ENCODE measurements at places on chromosomes 5 and 9.

DNA sequence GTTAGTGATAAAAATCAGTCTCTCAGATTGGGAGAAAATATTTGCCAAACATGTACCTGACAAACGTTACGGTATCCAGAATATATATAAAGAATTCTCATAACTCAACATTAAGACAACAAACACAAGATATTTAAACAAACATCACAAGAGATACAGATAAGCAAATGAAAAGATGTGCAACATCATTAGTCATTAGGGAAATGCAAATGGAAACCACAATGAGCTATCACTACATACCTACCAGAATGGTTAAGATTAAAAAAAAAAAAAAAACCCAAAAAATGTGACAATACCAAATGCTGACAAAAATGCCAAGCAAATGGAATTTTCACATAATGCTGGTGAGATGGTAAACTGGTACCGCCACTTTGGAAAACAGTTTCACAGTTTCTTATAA, 15.4 kb downstream of the CERT1 start:
- no peak for DNase-seq

DNA sequence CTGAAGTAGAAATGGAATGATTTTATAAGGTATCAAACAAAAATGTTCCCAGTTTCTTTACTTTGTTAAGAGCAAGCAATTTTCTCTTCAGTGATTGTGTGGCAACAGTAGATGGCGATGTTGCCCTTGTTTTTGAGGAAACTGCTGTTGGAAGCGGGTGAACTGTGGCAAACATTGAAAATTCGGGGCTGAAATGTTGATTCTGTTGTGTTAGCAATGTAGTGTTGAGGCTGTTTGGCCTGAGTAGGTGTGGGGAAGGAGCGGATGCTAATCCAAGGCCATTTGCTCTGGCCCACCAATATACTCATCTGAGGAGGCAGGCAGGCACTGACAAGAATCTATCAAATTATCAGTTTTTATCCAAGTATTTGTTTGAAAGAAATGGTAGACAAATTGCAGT, 129.8 kb downstream of the SLC12A2 start:
- peak; percentile 45 for DNase-seq

DNA sequence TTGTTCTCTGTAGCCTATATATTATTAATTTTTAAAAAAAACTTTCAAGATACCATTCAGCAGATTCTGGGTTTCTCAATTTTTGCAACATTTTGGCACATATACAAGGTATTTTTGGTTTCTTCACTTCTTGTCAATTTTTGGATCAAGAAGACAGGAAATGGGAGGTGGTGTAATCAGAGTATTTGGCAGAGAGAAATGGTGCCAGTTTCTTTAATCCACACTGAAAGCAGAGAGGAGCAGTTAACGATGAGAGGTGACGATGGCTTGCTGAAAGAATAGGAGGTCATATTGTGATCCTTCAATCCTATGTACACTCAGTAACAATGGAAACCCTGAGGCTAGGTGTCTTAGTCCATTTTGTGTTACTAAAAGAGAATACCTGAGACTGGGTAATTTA, 16.4 kb downstream of the NNT start:
- no peak for DNase-seq

- DNase-seq = no peak
Measured at GRCh38 chr9:83625178-83625577, 2.2 kb downstream of the IDNK start.

DNA sequence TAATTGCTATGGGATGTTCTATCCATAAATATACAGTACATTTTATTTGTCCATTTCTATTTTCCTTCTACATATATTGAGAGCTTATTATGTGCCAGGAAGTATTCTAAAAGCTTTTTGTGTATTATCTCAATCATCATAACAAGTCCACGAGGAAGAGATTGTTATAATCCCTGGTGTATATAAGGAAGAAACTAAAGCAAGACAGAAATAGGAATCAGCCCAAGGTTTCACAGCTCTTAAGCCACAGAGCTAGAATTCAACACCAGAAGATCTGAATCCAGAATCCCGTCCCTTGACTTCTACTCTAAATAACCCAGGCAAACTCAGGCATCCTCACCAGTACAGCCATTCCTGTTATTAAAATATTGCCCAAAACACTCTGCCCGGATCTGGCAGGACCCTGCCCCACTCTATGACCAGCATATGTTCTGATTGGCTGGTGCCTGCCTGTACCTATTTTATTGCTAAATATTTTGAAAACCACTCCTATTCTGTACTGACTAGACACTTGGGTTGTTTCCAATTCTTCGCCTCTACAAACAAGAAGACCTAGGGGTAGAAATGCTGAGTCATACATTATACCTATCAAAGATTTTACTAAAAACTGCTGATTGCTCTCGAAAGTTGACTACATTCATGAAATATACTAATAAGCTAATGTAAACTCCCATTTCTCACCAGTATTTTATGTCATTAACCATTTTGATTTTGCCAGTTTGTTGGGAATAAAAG, 297.4 kb downstream of the ENC1 start:
- DNase-seq = no peak

DNA sequence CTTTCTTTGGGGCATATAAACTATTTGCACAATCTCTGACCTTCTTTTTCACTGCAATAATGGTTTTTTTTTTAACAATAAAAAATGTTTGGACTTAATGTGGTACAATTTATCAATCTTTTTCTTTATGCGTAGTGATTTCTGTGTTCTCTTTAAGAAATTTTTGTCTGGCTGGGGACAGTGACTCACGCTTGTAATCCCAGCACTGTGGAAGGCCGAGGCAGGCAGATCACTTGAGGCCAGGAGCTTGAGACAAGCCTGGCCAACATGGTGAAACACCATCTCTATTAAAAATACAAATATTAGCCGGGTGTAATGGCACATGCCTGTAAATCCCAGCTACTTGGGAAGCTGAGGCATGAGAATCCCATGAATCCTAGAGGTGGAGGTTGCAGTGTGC, 72.3 kb downstream of the STK32A start:
- no peak for DNase-seq

DNA sequence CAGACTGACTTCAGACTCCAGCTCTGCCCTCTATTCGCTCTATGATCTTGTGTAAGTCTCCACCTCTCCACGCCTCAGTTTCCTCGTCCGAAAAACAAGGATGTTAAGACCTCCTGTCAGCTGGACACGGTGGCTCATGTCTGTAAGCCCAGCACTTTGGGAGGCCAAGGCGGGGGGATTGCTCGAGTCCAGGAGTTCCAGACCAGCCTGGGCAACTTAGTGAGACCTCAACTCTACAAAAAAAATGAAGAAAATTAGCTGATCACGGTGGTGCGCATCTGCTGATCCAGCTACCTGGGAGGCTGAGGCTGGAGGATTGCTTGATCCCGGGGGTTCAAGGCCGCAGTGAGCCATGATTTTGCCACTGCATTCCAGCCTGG, 36.6 kb upstream of the GABRP start:
- DNase-seq = no peak

- no peak for DNase-seq
Measured at GRCh38 chr5:69502767-69503488, 10.3 kb downstream of the OCLN start.

DNA sequence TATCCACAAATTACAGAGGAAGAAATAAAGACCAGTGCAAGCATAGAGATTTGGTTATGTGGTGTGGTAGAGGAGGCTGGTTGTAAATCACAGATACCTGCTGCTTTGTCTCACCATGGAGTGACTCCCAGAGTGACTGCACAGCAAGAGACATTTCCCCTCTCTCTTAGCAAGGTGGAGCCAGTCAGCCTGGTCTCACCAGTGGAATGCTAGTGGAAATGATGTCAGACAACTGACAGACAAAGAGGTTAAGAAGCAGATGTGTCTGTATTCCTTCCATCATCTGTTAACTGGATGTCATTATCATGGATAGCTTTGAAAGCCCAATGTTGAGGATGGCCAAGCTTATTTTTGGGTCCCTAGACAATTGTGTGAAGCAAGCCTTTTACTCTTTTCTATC, 509.4 kb upstream of the SEMA6A start:
- no peak for DNase-seq

DNA sequence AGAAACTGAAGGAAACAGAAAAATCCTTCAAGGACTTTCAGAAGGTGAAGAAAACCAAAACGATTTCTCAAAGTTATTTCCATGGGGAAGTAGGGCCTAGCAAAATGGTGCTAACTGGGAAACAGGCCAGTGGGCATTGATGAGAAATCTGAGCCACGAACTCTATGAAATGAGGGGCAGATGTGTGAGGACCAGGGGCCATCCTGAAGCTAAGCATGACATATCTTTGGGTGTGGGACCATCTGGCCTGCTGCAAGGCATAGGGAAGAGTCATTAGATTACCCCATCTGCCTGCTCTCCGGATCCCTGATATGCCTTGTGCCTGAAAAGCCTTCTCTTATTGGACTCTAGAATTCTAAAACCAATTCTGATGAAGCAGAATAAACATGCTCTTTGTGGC, 143.8 kb downstream of the PALM2AKAP2 start:
- DNase-seq = no peak

GRCh38 chr5:136155761-136156160, 23.1 kb downstream of the SMAD5 start:
- no peak for DNase-seq

GRCh38 chr9:26833792-26834191, 58.8 kb downstream of the CAAP1 start:
- DNase-seq = peak; percentile 51

DNA sequence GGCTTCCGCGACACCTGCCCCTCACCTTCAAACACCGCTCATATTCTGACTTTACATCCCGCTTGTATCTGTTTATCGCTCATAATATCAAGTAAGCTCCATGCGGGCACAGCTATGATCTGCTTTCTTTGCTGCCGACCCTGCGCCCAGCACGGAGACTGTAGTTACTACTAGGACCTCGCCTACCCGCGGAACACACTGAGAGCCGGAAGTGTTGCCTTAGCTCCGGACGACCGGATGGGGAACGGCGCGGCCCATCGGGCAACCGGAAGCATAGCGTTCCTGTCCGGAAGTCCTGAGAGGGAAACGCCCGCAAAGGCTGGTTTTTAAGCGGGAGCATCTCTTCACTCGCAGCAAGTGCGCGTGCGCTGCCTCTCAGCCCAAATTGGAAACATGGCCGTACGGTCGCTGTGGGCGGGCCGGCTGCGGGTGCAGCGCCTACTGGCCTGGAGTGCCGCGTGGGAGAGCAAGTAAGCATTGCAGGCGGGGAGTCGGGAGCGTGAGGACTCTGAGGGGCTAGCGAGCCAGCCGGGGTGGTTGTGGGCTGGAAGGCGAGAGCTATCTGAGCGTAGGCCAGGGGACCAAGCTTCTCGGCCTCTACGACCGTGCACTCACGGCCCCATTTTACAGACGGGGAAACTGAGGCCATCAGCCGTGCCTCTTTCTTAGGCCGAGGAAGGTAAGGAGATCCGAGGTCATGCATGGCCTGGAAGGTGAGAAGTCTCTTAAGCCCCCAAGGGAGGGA, at the start of gene GRPEL2:
Gene GRPEL2, plus strand, starts transcription at position 353 of the 745 bp plus-strand sequence. Its CDS starts 41 bp downstream, at position 394.
- peak; percentile 91 for DNase-seq

- no peak for DNase-seq
Measured at GRCh38 chr9:19481121-19481870, 72.5 kb downstream of the ACER2 start.

DNA sequence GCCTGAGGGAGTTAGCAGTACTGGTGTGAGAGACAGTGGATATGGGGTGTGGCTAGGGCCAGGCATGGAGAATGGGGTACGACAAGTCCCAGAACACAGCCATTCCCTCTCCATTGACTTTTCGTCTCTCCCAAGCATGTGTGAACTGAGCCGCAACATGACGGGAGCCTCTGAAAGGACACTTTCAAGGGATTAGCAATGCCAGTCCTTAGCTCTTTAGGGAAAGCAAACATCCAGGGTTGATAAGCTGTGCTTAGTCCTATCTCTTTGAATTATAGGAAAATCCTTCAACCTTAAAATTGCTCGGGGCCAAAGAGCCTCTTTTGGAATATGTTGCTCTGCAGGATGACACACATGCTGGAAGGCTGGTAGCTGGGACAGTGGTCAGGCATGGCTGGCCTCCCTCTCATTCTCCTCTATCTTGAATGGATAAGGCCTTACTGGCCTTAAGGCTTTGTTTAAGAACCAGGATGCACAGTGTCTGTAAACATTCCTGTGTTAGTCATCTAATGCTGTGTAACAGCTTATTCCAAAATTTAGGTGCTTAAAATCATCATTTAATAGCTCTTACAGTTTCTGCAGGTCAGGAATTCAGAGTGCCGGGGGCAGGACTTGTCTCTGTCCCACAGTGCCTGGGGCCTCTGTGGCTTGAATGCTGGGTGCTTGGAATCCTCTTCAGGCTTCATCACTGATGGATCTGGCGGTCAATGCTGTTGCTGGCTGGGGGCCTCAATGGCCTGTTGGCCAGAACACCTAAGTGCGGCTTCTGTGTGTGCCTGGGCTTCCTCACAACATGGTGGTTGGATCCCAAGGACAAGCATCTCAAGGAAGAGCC, 95.3 kb downstream of the PTTG1 start:
- no peak for DNase-seq

DNA sequence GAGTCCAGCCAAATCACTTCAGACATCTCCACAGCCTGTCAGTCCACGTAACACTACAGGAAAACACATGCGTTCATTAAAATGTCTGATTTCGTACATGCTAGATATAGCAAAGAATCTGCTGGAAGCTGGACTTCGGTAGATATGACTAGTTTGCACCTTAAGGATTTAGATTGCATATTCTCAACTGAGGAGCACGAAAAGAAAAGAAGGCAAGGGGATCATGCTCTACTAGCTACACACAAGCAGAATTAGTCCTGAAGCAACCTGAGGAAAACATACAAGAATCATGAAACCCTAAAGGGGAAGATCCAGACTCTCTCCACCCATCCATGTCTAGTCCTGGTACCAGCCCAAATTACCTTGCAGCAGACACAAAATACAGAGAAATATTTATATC, 36.1 kb upstream of the SSBP2 start:
- DNase-seq = no peak

GRCh38 chr5:143120460-143121134, 282.9 kb downstream of the NR3C1 start:
- DNase-seq = no peak

- DNase-seq = no peak
Measured at GRCh38 chr5:139342423-139342723, 719 bp downstream of the PAIP2 start.

GRCh38 chr9:7237473-7238246, 479.9 kb downstream of the KDM4C start:
- DNase-seq = no peak

Data from SK-N-MC (cell line).